ENCODE measurements at places on chromosomes 1 and 21.

DNA sequence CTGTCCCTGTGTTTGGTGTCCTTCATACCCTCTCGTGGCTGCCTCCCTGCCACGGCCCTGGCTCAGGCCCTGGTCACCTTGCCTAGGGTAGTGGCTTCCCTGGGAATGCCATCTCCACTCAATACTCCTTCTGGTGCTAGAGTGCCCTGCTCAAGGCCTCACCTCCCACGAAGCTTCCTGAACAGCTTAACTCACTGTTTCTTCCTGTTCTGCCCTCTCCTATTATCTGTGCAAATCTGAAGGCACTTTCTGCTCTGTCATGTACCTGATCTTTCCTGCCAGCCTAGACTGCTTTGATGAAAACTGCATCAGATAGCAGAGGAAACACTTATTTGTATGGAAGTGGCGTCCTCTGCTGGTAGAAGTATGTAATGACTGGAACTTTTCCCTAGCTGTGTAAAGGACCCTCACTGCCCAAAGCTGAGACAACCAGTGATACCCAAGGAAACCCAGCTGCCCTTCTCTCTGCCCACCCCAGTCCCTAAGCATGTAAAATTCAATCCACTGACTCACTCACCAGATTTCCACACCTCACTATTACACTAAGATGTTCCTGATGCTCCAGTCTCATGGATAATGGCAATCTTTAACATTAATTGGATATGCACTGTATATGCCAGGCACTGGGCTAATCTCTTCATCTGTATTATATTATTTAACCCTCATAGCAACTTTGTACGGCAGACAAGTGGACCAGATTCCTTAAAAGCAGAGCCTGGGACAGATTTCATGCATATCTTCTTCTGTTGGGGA is 36.2 kb upstream of the BTG2 start:
- no peak for DNase-seq

GRCh38 chr1:92817986-92818764 is 13.7 kb upstream of the RPL5 start:
- no peak for DNase-seq

- no peak for DNase-seq
These were observed 14.7 kb upstream of the RAP1A start for GRCh38 chr1:111604931-111605330.

GRCh38 chr1:161440312-161440894 is 64.9 kb upstream of the FCGR2A start:
- DNase-seq = peak; percentile 73

GRCh38 chr1:30615076-30615795 is 108.1 kb downstream of the MATN1 start:
- DNase-seq = no peak

DNA sequence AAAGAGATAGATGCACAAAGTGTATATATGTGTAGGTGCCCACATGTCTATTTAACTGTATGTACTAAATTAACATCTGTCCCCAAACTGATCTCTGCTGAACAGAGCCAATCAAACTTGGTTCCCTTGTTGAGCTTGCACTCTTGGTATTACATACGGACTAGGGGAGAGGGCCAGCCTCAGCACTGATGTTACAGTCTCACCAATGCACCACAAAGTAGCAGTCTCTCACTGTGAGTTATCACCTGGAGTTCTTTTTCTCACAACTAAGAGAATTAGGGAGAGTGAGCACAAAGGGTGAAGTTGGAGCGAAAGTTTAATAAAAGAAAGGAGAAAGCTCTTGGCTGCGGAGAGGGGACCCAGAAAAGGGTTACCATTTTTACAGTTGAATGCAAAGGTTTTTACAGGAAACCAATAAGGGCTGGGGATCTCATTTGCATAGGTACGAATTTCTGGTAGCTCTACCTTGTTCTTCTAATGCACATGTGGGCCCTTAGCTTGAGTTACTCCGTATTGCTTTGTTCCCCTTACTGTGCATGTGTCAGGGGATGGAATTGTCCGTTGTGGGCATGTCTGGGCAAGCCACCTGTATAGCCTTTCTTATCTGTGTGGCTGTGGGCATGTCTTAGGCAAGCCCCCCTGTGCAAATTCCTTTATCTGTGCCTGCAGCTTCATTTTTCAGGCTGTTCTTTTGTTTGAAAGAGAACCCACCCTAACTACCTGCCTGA is 13.3 kb upstream of the CHI3L2 start:
- DNase-seq = no peak

DNA sequence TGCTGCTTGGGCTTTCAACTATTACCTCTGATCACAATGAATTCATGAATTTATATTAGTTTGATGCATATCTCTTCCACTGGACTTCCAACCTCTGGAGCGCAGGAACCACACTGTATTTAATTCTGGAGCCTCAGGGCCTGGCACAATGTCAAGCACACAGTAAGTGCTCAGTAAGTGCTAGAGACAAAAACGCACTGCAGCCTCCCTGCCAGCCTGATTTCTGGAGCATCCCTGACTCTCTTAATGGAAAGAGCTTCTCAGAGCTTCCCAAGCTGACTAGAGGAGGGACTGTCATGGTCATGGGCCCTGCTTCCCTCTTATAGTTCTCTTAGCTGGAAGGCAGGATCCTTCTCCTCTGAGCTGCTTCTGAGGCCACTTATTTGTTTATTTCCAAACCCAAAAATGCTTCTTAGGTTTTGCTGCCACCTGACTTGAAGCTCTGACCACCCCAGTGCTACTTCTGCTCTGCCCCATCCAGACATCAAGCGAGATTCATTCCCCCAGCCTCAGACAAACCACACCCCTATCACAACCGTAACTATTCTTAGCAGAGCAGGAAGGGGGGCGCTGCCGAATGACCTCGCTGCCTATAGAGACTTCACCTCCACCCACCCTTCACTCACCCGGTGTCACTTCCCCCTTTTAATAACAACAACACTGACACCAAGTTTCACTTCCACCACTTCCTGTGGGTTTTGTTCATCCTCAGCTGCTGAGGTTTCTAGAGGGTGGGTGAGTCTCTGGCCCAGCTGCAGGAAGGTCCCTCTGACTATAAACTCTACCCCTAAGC is 33.6 kb downstream of the NUAK2 start:
- DNase-seq = peak; percentile 80

- DNase-seq = peak; percentile 32
These were observed 957 bp downstream of the EPS15 start for GRCh38 chr1:51518033-51518585.

DNA sequence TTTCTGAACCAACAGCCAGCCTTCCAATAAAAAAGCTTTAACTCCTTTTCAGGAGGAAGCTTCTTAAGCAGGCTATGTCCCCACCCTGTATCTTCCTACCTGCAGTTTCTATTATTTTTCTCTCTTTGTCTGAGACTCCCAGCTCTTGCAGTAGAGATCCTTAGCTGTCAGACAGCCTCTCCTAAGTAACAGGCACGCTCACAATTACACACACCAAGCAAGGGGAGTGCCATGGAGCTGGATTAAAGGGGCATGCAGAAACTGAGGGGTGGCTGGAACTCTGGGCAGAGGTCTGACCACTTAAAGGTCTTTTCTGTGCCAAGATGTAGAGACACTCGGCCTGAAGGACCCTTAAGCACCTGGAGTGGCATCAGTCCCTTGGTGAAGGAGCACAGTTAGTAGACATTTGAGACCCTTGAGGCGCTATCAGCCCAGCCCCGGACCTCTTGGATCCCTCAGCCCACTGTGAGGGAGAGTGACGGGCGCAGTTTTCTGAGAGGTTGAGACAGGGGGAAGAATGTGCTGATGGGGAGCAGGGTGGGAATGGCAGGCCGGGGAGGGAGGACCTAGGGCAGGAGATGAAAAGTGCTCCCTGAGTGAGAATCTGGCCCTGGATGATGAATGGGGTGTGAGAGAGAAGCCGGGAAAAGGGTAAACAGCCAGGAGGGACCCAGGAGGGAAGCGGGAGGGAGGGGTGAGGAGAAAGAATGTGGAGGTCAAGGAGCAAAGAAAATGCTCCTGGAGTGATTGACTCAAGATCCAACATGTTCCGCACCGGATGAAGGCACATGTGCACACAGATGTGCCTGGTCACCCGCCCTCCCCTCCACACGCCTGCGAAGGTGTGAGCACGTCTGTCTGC is 13.3 kb downstream of the PLXNA2 start:
- no peak for DNase-seq

GRCh38 chr1:110476028-110476765 is 25.2 kb downstream of the PROK1 start:
- DNase-seq = no peak

- DNase-seq = no peak
These were observed 8.1 kb upstream of the INAVA start for GRCh38 chr1:200886594-200886993.

DNA sequence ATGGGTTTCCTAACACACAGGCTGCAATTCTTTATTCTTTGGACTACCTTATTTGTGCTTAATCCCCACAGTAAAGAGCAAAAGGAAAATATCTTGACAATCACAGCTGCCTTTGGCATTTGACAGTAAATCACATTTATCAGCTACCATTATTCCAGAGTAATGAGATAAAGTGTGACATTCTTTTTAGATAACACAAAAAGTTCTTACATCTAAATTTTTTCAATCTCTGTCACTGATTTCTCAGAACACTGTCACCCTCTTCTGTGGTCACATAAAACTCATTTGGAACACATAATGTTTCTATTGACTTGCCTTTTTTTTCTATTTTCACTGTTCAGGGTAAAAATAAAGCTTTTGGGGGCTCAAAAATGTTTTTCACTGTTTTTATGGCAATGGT is 484.6 kb downstream of the LTN1 start:
- no peak for DNase-seq

DNA sequence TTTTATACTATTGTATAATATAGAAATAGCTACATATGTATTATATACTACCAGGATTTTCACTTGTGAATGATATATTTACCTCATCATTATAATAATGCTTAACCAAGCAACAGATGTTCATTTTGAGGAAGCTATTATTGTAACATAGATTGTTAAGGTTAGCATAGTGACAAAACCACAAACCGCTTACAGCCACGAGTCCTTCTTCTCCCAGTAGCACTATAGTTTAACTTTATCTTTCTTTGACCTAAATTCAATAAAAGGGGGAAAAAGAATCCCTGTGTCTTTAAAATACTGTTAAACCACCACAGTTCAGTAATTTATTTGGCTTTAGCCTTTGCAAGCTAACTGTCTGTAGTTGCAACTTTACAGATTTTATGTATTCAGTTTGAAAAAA is 1039.4 kb upstream of the B3GALT2 start:
- DNase-seq = no peak

DNA sequence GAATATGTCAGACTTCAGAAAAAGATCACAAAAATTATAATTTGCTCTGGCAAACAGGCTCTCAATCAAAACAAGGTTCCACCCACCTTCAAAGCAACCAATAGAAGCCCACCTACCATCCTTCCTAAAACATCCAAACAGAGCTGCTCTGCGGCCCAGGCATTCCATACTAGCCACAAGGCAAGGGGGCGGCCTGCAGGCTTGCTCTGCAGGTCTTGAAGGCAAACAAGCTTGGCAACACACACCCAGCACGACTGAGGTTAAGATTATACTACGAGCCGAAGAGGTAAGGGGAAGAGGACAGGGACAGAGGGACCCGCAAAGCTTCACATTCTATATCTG is 207.3 kb downstream of the SLC45A1 start:
- DNase-seq = no peak

DNA sequence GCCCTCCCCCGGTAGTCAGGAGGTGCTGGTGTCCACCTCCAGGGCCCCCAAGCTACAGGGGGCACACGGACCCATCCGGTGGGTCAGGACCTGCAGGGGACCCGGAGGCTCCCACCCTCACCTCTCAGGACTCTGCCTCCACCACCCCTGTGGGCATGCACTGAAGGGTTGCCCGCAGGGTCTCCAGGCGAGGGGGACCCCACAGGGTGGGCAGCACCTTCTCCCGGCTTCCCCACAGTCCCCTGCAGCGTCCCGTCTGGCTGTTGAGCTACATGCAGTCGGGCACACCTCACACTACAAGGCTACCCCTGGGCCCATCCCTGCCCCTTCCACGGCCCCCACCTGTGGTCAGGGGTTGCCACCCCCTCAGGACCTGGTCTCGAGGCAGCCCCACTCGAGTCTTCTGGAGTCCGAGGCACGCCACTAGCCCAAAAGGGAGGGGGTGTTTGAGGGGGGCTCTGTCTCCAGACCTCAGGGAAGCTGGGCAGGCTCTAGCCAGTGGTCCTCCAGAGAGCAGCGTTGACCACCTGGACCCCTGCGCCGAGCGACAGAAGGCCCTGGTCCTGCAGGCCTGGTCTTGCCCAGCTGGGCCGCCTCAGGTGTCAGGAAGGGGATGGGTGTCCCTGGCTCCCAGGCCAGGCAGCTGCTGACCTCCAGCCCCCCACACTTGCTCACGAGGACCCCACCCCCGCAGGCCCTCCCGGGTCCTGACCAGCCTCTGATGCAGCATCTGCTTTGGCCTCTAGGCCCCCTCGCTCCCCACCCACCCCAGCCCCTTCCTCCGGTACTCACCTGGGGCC is 9.6 kb downstream of the PARS2 start:
- DNase-seq = no peak

GRCh38 chr1:7873801-7874795 is 21.2 kb upstream of the UTS2 start:
- DNase-seq = no peak

GRCh38 chr1:53909946-53910345 is 16.0 kb downstream of the DIO1 start:
- DNase-seq = no peak

DNA sequence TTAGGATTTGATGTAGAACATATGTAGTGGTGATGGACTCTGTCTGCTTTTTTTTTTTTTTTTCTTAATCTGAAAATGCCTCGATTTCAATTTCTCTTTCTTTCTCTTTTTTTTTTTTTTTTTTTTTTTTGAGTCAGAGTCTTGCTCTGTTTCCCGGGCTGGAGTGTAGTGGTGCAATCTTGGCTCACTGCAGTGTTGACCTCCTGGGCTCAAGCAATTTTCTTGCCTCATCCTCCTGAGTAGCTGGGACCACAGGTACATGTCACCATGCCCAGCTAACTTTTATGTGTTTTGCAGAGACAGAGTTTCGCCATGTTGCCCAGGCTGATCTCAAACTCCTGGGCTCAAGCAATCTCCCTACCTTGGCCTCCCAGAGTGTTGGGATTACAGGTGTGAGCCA is 17.4 kb downstream of the MAST2 start:
- no peak for DNase-seq

- no peak for DNase-seq
These were observed 100.6 kb upstream of the ARTN start for GRCh38 chr1:43832998-43833397.

DNA sequence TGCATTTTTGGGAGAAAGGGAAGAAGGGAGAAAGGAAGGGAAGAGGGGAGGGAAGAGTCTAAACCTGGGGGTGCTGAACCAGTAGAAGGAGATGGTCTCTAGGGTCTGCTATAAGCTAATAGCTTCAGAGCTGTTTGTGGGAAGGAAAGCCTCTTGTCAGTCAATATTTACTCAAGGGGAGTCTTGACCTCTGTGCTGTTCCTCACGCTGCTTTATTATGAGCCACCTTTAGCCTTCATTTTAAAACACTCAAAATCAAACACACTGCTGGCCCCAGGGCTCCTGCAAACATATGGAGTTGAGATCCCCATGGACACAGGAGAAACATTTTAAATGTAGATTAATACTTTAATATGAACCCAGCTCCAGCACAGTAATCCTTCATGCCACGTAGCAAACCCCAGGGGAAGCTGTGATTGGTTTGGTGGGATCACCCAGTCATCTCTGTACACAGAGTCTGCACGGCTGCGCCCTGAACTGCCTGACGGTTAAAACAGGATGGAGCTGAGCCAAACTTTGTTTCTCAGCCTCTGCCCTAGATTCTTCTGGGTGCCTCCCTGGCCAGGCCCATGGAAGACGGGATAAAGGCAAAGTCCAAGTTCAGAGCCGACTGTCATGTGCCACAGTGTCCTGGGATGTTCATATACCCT is 40.2 kb upstream of the VWA5B1 start:
- DNase-seq = peak; percentile 30

GRCh38 chr1:15322648-15323350 is 75.8 kb downstream of the FHAD1 start:
- no peak for DNase-seq

Measured in stimulated activated CD4-positive, alpha-beta T cell treated with anti-CD3 and anti-CD28 coated beads, Interleukin-1b, Interleukin-23, amount 100 ng/mL, for 48 hours (primary cell).